Naive thymus-derived CD8-positive, alpha-beta T cell (primary cell): ENCODE measurements at places on chromosomes 7 and 10.

DNA sequence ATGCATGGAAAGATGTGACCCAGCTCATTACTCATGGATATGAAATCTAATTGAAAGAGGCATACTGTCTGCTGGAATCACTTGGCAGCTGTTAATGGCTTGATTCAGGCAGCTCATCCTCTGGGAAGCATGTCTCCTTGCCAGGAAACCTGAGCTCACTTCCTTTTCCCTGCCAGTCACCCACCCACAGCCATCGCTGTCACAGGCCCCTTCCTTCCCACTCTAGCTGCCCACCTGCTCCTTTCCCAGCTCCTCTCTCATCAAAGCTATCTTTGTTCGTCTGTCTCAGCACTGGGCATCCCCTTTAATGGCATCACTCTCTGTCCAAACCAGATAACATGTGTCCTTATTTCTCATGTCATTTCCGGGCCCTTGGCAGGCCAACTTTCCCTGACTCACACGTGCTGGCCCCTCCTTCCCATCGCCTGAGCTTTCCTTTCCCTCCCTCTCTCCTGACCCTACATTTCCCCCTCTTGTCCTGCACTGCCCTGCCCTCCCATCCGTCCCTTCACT lies 721.9 kb downstream of the TNS3 start:
- DNase-seq = no peak

DNA sequence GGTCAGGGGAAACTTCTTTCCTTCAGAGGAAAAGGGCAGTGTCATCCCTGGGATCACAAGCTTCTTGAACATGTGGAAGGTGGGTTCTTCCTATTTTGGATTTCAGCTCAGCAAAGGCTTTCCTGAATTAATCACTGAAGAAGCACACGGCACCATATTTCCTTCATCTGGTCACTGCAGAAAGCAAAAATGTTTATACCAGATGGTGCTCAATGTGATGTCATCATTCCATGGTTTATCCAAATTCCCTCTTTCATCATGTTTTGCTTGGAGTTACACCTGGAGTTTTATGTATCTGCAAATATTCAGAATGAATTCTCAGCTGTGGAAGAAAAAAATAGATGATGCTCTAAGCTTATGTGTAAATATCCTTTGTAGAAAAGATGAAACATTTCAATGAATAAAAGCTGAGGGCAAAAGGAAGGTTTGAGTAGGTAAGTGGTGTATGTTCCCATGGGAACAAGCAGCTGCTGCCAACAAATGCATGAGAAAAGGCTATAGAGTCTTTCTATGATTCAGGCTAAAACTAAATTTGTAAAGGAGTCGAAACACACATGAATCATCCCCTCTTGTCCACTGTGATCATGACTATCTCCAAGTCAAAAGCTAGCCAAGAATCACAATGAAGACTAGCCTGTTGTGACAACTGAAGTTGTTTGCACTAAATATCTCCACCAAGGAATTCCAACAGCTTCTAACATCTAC lies 26.9 kb upstream of the BPGM start:
- no peak for DNase-seq

DNA sequence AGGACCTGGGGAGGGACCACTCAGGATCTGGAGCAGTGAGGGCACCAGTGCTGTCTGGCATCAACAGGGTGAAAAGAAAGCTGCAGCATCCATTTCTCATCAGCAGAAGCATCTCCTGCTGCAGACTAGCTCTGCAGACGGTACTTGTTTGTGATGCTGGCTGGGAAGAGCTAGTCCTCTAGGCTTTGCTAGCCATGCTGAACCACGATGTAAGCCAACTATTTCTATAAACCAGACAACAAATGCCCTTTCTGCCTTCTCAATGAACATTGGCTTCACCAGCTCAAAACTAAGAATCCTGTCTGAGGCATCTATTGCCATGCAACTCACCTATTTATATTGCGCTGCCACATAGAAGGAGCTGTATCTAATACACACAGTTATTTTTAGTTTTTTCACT lies 65.6 kb downstream of the CTTNBP2 start:
- no peak for DNase-seq

DNA sequence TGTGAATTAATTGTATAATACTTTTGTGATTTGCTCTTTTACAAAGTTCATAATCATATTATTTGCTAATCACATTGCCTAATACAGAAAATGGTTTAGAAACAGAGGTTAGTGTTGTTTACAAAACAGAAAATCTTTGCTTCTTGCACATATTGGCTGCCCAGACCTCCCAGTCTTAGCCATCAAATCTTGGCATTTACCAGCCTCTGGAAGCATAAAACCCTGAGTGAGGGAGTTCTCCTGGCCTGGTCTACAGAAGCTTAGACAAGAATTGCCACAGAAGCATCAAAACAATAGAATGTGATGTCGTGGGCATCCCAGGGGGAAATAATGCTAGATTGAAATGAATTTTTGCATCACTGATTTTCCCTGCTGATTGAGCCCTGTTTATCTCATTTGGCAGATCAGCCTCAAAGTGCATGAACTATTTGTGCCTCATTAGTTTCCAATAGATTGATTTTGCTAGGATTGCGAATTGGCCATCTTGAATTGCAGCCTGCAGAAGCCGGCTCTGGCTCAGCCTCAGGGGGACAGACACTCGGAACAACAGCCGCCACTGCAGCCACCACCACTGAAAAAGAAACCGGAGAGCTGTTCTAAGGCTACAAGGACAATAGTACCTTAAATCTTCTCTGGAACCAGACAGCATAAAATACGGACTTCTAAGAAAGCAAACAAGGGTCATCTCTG lies 11.1 kb upstream of the SORBS1 start:
- no peak for DNase-seq

- DNase-seq = no peak
Observed at GRCh38 chr10:48291190-48291589, 15.3 kb upstream of the MAPK8 start.
